Activated naive CD8-positive, alpha-beta T cell treated with anti-CD3 and anti-CD28 coated beads for 36 hours (primary cell): ENCODE measurements at places on chromosomes 7 and 10.

DNA sequence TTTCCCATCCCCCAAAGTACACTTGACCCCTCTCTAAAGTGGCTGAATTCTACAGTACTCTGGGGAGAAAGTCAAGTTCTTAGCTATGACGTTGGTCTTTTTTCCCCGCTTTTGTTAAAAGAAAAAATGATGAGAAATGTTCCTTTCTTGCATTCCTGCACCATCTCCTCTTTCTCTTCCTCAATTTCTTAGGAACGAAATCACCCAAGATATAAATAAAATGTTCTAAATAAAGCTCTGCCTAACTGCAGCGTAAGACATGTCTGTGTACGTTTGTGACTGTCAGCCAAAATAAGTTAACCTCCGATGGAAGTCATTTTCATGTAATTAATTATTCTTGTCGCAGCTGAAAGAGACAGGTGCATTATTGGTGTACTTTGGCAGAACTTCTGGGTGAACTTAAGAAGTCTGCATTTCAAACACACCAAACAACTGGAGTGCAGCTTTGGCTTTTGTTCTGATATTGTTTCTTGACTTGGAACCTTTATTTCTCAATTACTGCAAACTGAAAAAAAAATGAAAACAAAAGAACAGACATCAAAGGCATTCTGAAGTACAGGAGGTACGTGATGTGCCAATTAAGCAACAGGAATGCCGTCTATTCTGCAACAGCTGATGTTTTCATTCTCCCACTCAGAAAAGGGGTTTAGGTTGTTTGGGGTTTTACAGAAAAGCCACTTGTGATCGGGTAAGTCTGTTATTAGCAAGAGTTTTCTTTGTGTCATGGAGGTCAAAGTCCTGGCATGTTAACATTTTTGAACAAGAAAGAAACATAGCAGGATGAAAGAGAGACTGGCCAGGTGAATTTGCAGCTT is 82.4 kb upstream of the SDK1 start:
- DNase-seq = no peak

GRCh38 chr10:37479469-37479868 is 354.1 kb downstream of the ANKRD30A start:
- no peak for DNase-seq

- no peak for DNase-seq
Observed at GRCh38 chr7:86647385-86648094, 3.8 kb downstream of the GRM3 start.

DNA sequence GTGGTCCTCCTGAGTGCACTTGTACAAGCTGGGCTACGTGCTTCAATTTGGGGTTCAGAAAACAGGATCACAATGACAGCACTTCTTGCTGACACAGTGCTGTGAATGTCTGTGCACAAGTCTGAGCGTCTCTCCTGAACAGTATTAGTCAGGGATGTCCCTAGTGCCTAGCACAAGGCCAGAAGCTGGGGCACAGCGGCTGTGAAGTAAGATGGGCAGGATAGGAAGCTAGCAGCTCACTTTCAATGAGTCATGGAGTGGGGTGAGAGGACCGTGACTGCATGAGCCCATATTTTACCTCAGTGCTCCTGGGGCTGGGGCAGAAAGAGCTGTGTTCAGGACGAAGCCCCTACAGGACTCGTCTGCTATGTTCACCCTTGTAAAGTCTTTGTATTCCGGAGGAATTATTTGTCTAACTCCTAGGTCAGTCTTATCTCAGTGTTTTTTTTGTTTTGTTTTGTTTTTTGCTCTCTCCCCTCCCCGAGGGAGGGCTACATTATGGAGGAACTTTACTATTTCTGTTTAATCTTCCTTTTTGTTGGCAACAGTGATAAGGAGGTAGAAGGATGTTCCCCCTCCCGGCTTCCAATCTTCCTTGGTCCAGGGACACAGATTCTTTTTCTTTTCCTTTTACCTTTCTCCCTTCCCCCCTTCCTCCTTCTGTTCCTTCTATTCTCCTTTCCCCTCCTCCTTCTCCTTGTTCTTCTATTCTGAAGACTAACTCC is 2.8 kb upstream of the LRMDA start:
- no peak for DNase-seq

- no peak for DNase-seq
Observed at GRCh38 chr7:18831419-18831818, 286.0 kb downstream of the TWIST1 start.

DNA sequence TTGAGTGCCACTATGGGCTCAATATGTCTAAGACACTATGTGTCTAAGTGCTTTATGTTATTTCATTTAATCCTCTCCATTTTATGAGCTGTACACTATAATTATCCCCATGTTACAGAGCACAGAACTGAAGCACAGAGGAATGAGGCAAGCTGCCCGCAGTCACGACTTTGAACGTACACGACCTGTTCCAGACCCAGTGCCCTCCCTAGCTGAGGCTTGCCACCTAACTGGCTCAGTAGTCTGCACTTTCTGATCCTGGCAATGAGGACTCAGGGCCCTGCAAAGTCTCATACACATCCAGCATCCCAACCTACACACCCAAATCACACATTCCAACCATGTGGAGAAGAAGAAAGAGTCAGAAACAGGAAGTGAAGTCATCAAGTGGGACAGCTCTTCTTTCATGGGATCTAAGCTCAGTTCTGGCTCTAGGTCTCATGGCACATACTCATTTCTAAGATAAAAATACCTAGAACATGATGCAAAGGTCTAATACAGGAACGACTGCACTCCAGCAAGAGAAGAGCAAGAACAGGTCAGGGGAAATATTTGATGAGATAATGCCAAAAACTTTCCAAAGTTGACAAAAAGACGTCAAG is 42.4 kb upstream of the DDC start:
- DNase-seq = no peak

DNA sequence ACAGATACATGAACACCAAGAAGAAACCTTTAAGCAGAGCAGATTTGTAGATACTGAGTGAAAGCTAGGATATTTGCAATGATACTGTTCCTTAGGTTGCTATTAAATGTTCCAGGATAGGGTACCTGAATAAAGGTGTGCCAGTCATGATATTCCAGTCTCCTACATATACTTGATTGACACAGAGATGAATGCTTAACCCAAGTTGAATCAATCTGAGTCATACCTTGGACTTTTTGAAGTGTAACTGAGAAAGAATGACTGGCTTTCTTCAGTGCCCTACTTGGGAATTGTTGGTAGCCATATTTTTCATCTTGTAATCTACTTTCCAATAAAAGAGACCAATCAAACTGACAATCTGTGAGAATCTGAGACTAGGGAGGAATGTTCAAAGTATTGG is 805.7 kb upstream of the GHITM start:
- no peak for DNase-seq

DNA sequence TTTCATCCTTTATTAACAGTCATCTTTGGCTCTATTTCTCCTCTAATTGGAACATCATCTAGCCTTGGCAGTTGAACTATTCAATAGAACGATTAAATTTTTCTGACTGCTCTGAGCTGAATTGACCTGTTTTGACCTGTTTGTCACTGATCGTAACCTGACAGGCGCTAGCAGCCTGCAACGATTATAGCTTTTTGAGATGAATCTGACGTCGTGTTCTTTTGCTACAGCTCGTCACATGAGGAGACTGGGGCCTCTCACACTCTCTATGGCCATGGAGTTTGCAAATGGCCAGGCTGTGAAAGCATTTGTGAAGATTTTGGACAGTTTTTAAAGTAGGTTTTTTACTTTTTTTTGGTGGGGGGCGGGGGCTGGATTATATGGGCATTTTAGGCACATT is 229.8 kb downstream of the FOXP2 start:
- DNase-seq = no peak

DNA sequence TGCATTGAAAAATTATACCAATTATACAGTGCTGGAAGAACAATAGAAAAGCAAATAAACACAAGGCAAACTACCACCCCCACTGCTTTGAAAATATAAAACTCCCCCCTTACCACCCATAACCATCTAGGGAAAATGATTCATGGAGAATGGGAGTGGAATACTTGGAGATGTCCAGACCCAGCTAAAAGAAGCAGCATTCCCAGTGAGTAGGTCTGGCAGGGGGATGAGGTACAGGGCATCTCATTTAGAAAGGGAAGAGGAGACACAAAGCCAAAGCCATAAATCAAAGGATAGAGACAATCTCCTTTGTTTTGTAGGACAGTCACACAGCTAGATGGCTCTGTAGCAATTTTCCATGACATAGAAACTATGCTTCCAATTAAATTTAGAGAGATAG is 36.0 kb upstream of the DGKI start:
- DNase-seq = no peak

GRCh38 chr10:13078912-13079775 is 20.8 kb upstream of the OPTN start:
- DNase-seq = no peak

DNA sequence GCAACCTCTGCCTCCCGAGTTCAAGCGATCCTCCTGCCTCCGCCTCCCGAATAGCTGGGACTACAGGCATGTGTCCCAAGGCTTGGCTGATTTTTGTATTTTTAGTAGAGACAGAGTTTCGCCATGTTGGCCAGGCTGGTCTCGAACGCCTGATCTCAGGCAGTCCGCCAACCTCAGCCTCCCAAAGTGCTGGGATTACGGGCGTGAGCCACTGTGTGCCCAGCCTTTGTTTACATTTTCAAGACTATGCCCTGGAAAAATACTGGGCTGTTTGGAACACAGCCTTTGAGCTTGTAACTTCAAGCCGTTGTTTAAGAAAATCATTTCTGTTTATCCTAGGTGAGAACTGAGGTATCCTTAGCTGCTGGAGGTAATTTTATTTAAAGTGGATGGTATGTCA is 1.9 kb downstream of the ZKSCAN1 start:
- no peak for DNase-seq

GRCh38 chr10:48606530-48607355 is 1.9 kb upstream of the ARHGAP22 start:
- DNase-seq = no peak

DNA sequence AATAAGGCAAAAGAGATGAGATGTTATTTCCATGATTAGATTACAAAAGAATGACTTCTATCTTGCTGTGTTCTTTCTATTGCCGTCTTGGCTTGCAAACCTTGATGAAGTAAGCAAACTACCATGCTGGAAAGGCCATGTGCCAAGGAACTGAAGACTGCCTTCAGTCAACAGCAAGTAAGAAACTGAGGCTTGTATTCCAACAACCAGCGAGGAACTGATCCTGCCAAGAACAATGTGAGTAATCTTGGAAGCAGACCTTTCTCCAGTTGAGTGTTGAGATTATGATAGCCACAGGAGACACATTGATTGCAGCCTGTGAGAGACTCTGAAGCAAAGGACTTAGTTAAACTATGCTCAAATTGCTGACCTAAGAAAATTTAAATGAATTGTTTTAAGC is 164.6 kb upstream of the GRM3 start:
- DNase-seq = no peak

DNA sequence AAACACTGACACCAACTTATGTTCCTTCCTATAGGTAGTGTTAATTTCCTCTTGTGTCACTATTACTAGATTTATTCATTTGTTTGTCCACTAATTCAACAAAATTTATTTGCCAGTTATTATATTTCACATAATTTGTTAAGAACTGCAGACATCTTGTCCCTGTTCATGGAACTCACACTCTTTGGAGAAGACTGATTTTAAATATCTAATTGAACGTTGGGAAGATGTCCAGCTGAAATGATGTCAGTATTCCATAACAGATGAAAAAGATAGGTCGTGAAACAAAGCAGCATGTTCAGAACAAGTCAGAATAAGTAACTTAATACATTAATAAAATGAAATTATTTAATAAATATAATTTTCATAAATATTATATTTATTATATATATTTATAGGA is 873.1 kb upstream of the PHF14 start:
- DNase-seq = no peak

DNA sequence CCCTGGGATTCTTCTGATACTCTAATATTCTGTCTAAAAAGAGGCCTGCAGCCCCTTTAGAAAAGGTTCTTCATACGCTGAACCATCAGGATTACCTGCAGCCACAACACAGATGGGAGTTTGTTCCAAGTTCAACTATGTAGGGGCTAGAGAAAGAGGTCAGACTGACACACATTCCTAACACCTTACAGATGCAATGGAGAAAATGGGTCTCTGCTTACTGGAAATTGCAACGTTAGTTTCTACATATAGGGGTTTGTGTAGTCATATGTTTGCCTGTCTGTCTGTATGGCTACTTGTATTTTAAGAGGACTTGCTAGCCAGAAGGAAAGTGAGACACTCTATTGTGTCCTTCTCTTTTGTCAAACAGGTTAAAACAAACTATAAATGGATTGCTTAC is 618.5 kb downstream of the INHBA start:
- no peak for DNase-seq

- DNase-seq = no peak
Observed at GRCh38 chr7:114405427-114405826, 9.2 kb upstream of the FOXP2 start.

DNA sequence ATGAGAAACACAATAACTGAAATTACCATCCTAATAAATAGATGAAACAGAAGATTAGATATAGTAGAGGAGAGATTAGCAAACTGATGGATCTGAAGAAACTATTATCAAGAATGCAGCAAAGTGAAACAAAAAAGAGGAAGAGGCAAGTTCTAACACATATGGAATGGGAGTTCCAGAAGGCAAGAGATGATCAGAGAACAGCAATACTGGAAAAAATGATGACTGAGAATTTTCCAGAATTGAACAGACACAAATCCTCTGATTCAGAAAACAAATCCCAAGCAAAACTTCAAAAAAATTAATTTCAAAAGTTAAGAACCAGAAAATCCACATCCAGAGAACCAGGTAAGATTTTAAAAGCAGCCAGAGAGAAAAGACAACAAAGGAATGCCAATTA is 20.2 kb upstream of the CYREN start:
- no peak for DNase-seq

DNA sequence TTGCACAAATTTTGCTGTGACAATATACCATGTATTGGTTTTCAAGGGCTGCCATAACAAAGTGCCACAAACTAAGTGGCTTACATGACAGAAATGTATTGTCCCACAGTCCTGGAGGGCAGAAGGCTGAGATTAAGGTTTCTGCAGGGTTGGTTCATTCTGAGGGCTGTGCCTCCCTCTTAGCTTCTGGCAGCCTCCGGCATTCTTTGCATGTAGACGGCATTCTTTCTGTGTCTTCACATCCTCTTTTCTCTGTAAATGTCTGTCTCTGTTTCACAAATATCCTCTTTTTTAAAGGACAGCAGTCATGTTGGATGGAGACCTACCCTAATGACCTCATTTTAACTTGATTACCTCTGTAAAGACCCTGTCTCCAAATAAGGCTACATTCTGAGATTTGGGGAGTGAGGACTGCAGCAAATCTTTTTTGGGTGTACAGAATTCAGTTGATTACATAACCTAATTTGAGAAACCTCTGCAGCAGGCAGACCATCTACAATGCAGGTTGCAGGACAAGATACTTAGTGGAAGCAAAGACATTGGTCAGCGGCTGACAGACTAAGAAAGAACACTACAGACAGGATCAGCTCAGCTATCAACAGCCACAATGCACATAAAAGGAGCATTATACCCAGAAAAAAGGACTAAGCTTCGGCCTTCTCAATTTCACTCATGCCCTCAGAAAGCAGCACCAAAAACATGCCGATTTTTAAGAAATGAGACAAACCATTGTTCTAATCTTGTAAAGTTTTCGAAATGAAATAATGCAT is 84.6 kb upstream of the FAM3C start:
- no peak for DNase-seq

GRCh38 chr10:29249018-29249417 is 39.9 kb upstream of the LYZL1 start:
- no peak for DNase-seq
